ENCODE measurements at places on chromosomes 13 and 19.

DNA sequence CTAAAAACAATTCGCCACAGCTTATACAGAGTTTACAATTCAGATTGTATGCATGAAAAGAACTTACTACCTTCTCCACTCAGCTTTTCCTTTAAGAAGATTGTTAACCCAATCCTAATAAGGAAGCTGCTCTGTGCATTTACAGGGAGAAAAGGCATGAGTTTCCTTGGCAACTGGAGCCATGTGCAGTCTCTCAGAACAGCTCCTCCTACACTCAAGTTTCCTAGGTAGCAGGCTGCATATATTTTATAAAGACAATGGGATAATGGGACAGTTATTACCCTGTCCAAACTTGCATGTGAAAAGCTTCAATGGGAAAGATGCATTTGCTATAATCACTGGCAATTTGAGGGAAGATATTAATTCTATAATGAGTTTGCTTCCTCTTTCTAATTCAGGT lies 125.5 kb upstream of the TRPC4 start:
- DNase-seq: no peak

DNA sequence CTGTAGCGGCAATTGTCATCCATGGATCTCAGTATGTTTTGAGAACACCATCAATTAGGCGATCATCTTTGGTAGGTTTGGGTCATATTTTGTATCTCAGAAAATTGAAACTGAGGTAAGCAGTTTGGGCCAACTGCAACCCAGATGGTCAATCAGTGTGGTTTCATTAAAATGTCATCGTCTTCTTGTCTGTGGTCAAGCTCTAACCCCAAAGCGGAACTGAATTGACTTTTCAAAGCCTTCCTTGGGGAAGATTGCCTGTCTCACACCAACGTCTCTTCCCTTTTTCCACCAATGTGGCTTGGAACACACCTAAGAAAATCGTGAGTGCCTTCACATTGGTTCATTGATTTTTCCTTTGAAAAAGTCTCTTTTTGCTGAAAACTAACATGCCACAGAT lies 56.3 kb upstream of the UBAC2 start:
- no peak for DNase-seq

- no peak for DNase-seq
These were observed 1444.1 kb downstream of the SLITRK5 start for GRCh38 chr13:89115307-89115706.

GRCh38 chr13:44013758-44014291 lies 134.1 kb downstream of the LACC1 start:
- DNase-seq: no peak

DNA sequence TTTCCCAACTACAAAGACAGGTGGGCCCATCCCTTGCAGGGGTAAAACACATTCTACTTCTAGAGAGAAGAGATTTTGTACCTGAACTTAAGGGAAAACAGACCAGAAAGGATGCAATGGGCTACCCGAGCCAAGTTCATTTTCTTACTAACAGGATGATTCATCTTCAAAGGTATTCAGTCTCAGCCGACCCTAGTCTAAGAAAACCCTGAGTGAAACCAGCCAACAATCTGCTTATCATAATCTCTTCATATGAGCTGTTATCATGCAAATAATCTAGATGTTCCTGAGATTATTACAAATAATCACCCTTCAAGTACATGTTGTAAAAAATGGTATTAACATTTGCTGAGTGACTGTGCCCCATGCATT lies 15.6 kb downstream of the PABPC3 start:
- DNase-seq: no peak

GRCh38 chr13:53201454-53202225 lies 173.0 kb downstream of the OLFM4 start:
- no peak for DNase-seq

GRCh38 chr13:77952737-77953136 lies 34.1 kb upstream of the EDNRB start:
- DNase-seq: no peak

DNA sequence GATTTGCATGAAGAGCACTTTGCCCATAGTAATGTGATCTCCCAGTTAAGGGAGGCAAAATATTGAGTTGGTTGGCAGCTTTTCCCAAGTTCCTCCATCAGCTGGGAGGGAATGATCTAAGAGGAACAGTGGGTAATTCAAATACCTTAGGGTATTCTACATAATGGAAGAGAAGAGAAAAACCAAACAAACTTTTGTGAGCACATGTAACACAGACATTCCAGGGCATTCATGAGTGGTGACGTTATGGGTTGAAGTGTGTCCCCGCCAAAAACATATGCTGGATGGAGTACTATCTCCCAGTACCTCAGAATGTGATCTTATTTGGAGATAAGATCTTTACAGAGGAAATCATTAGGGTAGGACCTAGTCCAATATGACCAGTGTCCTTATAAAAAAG lies 220.1 kb downstream of the FOXO1 start:
- DNase-seq: no peak

GRCh38 chr19:10292206-10292788 lies 2.5 kb downstream of the ICAM5 start:
- DNase-seq: no peak

GRCh38 chr13:34019870-34020269 lies 201.9 kb downstream of the RFC3 start:
- DNase-seq: no peak

- no peak for DNase-seq
These were observed 822 bp upstream of the PTPRS start for GRCh38 chr19:5341448-5341820.

DNA sequence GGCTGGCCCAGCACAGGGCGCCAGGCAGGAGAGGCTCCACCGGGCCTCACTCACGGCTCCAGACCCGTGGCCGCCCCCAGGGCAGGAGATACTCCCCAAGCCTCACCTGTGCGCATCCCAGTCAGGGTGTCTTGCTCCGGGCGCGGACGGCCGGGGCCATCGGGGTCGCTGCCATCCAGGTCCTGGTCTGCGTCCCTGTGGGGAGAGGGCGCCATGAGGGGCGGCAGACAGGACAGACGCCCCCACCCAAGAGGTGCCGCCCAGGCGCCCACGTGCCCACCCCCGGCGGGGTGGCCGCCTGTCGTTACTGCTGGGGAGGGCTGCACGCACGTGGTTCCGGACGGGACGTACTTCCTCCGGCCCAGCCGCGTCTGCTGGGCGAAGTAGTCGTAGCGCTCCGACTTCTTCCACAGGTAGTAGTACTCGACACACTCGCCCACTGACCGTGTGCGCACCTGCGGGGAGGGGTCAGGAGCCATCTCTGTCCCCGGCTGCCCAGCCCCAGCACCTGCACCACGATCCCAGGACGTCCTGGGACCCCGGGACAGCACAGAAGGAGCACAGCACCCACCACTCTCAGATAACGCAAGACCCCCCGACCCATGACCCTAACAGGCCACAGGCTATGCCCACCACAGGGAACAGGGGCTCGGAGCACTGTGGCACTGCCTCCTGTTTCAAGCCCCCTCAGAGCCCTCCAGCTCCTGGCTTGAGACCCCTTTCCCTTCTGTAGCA lies 17.4 kb upstream of the PLPP2 start:
- no peak for DNase-seq

DNA sequence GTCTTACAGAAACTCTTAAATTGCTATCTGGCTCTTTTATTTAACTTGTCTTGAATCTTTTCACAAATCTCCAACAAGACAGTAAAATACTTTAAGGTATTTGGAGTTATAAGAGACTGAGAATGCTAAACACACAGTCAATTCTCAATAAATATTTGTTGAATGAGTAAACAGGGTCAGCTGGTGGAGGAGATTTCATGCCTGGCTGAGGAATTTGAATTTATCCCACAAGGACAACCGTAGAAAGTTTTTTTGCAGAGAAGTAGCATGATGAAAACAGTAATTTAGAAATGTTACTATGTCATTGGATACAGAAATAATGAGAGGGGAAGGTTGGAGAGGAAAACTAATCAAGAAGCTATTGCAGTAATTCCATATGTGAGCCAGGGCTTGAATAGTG lies 1223.7 kb downstream of the PCDH17 start:
- no peak for DNase-seq

DNA sequence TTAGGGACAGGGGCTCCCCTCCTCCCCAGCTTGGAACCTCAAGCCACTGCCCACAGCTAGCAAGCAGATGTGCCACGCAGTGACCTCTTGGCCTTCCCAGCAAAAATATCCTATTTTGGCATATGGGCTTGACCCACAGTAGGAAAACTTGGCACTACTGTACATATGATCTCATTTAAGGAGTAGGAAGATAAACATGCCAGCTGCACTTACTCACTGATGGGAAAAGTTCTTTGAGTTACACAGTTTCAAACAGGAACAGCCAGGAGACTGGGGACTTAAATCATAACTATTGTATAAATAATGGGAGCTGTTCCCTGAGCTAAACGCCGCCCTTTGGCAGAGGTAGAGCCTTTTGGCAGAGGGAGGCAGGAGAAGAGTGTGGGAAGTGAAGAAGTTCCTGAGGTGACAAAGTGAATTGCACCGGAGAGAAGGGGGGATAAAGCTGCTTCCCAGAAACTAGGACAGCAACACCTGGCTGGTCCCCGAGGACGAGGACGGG lies 6.1 kb downstream of the SACS start:
- no peak for DNase-seq

DNA sequence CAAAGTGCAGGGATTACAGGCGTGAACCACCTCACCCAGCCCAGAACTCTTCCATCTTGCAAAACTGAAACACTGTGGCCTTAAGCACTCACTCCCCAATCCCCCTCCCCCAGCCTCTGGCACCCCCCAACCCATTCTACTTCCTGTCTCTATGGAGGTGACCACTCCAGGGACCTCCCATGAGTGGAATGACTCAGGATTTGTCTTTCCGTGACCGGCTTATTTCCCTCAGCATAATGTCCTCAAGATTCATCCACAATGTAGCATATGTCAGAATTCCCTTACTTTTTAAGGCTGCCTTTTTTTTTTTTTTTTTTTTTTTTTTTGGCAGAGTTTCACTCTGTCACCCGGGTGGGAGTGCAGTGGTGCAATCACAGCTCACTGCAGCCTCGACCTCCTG lies 3.6 kb upstream of the F2RL3 start:
- DNase-seq: no peak

GRCh38 chr19:1042689-1043511 lies 3.0 kb downstream of the ABCA7 start:
- peak; percentile 54 for DNase-seq

- no peak for DNase-seq
These were observed 108.8 kb downstream of the TBC1D4 start for GRCh38 chr13:75372923-75373841.

GRCh38 chr13:35733827-35734226 lies 257.3 kb upstream of the MAB21L1 start:
- no peak for DNase-seq

DNA sequence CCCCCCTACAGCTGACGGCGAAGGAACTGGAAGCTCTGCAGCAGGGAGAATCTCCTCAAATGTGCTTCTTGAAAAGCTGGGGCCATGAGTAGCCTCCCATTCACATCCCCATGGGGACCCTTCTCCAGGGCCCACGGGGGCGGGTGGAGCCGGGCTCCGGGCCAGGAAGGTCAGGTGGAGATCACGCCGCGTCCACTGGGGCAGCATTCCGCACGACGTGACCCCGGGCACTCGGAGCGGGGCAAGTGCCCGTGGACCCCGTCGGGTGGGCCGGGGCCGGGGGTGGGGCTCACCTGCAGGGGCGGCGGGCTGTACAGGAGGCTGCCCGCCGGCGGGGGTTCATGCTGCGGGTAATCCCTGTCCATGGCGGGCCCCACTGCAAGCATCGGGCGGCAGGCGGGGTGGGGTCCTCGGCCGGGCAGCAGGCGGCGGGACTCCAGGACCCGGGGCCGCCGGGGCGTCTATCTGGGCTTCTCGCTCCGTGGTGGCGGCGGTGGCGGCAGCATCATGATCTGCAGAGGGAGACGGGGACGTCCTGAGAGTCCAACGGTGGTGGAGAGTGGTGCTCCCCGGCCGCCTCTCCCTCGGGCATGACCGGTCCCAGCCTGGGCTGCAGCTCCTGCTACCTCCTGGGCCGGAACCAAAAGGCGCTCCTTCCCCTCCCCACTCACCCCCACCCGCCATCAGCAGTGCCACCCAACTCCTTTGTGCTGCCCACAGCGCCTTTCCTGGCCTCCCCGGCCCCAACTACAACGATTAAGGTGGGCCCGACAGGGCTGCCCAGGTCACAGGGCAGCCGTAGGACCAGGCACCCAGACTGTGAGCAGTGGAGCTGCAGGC lies 20.0 kb downstream of the SBNO2 start:
- DNase-seq: no peak

DNA sequence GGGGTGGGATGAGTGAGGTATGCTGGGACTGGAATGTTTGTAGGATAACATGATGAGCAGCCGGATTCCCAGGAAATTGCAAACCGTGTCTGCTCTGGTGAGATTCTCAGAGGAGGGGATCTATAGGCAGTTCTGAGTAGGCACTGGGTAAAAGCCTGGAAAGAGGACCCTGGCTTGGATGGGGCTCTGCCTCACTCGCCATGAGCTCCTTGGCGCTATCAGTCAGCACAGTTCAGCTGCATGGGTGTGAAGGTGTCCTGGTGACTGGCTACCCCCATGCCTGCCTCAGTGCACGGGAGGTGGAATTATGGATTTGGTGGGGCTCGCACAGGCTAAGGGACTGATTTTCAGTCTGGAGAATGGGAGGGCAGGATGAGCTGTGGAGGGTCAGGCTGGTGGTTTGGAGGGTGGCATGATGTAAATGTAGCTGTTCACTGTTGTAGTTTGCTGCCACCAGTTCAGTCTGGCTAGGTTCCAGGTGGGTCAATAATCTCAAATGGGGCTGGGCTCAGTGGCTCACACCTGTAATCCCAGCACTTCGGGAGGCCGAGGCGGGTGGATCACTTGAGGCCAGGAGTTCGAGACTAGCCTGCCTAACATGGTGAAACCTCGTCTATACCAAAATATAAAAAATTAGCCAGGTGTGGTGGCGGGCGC lies 9.2 kb upstream of the ZNF627 start:
- no peak for DNase-seq

- DNase-seq: no peak
These were observed 12.5 kb downstream of the SLC44A2 start for GRCh38 chr19:10637894-10638293.

DNA sequence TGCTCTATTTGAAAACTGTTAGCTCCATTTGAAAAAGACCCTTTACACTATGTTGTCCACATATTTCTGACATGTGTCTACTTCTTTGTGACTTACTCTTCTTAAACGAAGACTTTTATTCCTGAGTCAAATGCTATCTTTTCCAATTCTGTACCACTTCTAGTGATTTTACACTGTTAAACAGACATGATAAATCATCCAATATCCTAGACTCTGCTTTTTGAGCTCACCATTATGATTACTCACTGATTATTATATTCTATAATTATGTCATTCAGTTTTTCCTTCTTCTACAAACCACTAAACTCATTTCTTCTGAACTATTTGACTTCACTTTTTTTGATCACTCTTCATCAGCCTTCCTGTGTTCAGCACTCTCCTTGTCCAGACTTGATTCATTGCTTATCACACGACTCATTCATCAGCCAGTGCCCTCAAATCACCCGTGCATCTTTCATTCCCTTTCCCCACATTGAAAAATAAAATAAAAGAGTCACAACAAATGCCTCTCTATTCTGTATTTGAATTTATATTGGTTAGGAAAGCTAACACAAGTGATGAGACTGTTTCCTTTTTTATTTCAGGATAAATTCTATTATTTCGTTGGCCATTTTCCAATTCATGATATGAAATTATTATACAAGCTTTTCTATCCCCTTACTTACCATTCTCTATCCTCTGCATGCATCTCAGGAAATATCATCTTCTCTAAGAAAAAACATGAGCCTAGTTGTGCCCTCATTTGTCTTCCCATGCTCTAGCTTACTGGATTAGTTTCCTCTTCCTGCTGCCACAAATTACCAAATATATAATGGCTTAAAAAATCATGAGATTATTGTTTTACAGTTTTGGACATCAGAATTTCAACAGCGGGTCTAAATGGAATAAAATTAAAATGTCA lies 1482.1 kb upstream of the MIR17HG start:
- no peak for DNase-seq

GRCh38 chr19:36482876-36483275 lies 6.5 kb downstream of the ZNF566 start:
- no peak for DNase-seq
